Fibroblast of skin of left quadriceps (primary cell): ENCODE measurements at places on chromosomes 13 and 19.

DNA sequence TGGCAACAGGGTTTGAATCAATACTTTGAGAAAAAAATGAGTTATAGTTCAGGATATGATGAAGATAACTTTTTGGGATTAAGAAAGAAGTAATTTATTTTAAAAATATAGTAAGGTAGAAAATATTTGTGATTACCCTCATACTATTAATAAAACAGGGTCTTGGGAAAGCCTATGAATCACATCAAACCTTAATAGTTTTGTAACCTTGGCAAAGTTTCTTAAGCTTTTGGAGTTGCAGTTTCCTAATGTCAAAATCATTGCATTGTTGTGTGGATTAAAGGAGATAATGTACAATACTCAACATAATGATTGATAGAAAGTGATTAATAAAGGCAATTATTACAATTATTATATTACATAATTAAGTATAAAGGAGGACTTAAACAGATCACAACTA, 149.0 kb downstream of the LMO7 start:
- DNase-seq = no peak

- peak; percentile 70 for DNase-seq
Measured at GRCh38 chr13:42110410-42111155, 62.1 kb downstream of the DGKH start.

GRCh38 chr13:75870397-75870903, 234.3 kb downstream of the LMO7 start:
- DNase-seq = no peak

- no peak for DNase-seq
Measured at GRCh38 chr19:45471931-45472562, 4.3 kb downstream of the FOSB start.

DNA sequence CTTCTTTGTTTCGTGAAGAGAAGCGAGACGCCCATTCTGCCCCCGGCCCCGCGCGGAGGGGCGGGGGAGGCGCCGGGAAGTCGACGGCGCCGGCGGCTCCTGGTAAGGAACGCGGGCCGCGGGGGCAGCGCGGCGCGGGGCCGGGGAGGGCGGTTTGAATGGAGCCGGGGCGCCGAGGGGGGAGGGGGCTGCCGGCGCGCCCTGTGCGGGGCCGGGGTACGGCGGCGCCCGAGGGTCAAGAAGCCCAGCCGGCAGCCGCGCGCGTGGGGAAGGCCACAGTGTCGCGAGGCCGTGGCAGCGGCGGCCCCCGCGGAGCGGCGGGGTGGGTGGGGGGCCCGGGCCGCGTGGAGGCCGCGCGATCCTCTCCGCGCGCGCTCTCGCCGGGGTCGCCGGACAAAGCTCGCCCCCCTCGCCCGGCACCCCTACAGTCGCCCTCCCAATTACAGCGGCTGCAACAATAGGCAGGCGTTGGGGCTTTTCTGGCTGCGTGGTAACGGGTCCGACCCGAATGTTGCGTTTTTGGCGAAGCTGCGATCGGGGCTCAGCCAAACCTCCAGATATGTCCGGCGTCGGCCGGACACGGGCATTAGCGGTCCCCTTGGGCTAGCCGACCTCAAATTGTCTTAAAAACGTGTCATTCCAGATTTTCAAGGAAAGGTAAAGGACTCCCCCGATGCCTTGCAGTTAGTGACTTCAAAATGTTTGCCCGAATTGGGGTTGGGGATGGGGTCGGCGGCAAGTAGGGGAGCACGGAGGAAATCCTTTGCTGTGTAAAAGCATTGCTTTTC, 437 bp downstream of the SMARCA4 start:
- DNase-seq = no peak

DNA sequence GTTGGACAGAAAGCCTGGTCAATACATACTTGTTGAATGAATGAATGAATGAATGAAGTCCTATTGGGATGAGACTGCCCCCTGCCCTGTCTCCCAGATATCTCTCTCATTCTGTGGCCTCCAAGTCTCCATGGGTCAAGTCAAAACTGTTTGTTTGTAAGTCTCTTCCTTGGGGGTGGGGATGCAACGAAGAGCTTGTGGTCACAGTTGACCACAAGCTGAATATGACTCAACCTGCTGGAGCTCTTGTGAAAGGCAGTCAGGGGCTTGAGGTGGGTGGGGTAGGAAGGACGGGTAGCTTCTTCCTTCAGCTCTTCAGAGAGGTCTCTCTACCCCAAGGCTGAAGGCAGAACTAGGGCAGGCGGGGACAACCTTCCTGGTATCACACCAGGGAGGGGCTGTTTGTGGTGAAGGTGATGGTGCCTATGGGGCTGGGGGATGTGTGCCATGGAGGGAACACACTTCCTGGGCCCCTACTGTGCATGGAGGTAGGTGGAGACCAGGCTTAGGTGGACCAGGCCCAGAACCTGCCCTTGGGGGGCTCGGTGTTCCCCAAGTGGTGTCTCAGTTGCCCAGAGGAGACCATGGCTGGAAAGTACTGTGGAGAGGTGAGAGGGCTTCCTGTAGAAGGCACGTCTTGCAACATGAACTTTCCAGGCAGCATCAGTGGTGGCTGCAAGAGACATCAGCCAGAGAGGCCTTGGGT, 8.0 kb downstream of the MYO1F start:
- peak; percentile 83 for DNase-seq
